Colonic mucosa (tissue), 4 donors: ENCODE measurements at places on chromosomes 2 and 18. TPM values are rescaled to one million over a fixed set of nuclear protein-coding genes. Genes with fewer than 3 reads are reported as not detected.

GRCh38 chr18:42289526-42289925 lies 334.5 kb downstream of the PIK3C3 start:
- DNase-seq, result no peak

- DNase-seq, result no peak
Observed at GRCh38 chr18:7789856-7790552, 222.9 kb downstream of the PTPRM start.

- DNase-seq, result peak; percentile 38
Observed at GRCh38 chr2:231926180-231926741, at the start of gene NPPC. NPPC (minus strand) TSS chr2:231926396; CDS start chr2:231926249, 147 bp downstream.

The DSEL gene
- total RNA-seq, result 0.72 TPM

The NEMP2 gene
- 5.1 TPM for total RNA-seq

The DSC2 gene
- total RNA-seq, result 184 TPM

The NTSR2 gene
- total RNA-seq, result not detected

The CCDC148 gene
- total RNA-seq, result 0.13 TPM

The ZNF407 gene
- total RNA-seq, result 8.1 TPM

The TBC1D8 gene
- total RNA-seq, result 11.8 TPM

The DBI gene
- total RNA-seq, result 275 TPM

The IL36RN gene
- not detected for total RNA-seq
